ENCODE measurements at places on chromosomes 4 and X.

DNA sequence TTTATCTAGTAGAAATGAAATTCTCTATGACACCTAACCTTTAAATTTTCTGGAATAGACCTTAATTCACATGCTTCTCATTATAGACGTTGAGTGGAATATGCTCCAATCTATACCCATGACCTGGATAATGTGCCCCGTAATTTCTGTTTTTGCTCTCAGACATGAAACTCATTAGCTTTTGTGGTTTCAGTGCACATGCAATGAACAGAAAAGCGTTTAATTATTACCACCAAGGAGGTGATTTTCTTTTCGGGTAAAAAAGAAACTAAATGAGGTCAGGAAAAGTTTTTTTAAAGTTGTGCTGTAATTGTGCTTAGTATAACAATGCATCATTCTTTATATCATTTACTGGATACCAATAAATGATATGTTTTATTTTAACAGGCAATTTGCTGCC, 1703.9 kb upstream of the TENM3 start:
- DNase-seq, result no peak

- DNase-seq, result no peak
Observed at GRCh38 chr4:69054578-69055200, 41.6 kb upstream of the UGT2B7 start.

DNA sequence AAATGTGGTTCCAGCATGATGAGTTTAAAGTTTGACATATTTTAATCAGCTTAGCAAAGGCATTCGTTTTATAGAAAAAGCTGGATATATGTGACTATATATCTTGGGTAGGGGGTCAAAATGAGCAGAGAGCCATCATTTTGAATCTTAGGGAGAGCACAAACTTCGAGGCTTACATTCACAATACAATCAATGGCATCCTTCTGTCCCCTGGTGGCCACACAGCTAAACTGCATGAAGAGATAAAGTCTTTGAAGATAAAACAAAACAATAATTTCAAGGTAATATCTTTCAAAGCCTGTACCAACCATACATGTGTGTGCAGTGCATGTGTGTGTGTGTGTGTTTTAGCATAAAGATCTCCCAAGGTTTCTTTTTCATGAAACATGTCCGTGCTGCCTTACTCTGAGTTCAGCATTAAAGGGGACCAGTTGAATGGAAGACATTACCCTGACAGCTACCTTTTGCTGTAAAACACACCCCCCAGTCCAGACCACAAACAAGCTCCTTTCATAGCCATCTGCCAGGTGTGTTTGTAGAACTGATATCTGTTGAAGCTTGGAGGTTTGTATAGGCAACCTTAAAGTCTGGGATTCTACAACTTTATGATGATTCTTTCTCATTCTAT, 22.0 kb downstream of the DYNLT3 start:
- DNase-seq, result no peak

DNA sequence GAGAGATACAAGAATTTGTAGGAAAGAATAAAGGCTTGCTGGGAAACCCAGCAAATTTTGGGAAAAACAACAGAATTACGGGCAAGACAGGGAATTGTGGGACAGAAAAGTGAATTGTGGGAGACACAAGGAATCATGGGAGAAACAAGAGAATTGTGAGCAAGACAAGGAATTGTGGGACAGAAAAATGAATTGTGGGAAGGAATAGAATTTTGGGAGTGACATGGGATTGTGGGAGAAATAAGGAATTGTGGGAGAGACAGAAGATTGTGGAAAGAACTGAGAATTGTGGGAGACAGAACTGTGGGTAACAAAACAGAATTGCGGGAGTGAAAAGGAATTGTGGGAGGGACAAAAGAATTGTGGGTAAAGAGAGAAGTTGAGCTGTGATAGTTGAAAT, 1.2 kb upstream of the HCCS start:
- no peak for DNase-seq

GRCh38 chr4:181957088-181957487, 286.1 kb upstream of the TENM3 start:
- no peak for DNase-seq

DNA sequence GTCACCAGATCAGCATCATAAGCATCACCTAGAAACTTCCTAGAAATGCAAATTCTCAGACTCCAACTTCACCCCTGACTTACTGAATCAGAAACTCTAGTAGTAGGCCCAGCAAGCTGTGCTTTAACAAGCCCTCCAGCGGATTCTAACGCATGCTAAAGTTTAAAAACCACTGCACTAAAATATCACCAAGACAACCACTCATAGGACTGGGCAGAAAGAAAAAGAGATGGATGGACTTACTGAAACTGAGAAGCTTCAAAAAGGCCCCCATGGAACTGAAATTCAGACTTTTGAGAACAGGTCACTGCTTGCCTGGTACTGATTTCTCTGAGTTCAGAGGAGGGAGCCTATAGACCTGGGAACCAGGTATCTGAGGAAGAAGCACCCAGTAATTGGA, 40.1 kb downstream of the FAM241A start:
- DNase-seq, result no peak

DNA sequence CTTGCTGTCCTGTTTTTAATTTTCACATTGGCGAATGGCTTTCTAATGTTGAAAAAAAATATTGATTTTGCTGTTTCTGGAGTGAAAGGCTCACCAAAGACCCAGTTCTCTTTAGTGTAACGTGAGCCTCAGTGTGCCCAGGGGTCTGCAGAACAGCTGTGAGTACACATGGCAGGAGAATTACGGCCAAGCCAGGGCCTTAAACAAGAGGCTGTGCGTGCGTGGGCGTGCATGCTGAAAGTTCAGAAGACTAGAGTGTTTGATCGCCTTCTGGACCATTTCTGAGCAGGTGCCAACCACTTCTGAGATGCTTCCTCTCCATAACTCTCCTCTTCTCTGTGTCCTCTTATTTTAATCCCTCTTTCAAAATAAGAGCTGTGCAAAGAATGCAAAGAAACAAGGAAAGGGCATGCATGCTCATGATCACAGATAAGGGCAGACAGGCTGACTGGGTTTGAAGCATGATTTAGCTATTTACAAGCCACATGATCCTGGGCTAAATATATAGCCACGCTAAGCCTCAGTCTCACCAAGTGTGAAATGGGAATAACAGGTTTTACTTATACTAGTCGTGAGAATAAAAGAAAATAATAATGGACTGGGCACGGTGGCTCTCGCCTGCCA, 9.9 kb downstream of the PHEX start:
- DNase-seq, result no peak

- no peak for DNase-seq
Observed at GRCh38 chr4:83490876-83491450, 6.1 kb upstream of the ABRAXAS1 start.
